ENCODE measurements at places on chromosomes 2 and 18.

DNA sequence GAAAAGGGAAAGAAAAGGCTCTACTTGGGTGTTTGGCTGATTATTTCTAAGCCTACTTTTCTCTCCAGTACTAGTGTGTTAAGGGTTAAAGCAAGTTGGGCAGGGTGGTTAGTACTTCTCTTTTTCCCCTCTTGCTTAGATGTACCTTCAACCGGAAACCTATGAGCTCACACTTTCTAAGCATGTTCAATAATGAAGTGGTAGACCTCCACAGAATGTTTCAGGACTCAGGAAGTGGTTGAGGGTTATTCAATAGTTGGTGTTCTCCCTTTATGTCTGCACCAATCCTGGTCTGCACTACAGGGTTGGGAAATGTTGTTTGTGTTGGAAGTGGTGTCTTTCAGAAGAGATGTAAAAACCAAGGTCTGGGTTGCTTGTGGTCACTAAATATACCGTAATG is 137.1 kb downstream of the ZEB2 start:
- DNase-seq: no peak

- no peak for DNase-seq
Measured at GRCh38 chr18:72419914-72420313, 124.2 kb downstream of the CBLN2 start.

DNA sequence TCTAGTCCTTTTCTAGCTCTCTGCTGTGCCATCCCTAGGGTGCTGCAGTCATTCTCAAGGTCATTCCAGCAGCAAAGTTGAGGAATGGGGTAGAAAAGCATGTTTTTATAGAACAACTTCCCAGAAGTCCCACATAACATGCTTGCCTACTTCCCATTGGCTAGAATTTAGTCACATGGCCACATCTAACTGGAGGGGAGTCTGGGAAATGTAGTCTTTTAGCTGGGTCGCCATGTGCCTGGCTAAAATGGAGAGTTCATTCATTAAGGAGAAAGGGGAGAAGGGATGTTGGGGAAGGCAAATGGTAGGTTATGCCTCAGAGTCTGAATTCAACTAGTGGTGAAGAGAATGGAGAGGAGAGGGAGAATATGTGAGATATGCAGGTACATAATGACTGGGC is 85.7 kb downstream of the SLC4A3 start:
- DNase-seq: no peak

DNA sequence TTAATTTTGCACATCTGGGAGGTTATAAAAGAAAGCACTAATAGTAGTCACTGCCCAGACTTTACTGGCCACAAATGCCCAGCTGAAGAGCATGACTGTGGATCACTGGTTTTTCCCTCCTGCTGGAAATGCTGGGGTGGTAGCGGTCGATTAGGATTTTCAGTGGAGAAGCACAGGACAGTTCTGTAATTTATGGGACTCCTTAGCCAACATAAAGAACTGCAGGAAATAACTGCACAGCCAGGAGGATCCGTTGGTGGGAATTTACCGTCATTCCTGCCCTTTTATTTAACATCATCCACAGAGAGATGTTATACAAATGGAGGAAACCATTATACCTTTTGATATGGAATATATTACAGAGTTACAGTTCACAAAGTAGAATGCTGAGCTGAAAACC is 61.5 kb downstream of the TNFRSF11A start:
- no peak for DNase-seq

DNA sequence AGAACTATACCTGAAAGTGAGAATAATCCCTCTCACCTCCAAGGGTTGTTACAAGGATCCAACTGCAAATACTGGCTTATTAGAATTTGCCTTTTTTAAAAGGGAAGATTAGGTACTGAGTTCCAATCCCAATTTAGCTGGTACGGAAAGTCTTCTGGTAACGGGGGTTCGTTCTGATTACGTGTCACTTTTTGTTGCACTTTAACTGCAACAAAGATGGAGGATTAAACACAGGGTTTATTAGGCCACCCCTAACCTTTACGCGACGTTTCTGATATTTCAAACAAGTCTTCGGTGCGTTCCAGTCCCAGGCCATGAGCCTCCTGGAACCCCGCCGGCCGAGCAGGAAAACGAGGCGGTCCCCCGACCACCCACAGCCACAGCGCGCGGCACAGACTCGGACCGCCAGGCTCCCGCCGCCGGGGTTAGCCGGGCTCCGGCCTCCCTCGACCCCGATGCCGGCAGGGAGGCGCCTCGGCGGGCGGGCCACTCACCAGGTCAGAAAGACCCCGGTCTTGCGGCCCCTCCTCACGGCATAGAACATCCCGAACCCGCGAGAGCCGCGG is 411 bp downstream of the RNASEH1 start:
- DNase-seq: no peak

DNA sequence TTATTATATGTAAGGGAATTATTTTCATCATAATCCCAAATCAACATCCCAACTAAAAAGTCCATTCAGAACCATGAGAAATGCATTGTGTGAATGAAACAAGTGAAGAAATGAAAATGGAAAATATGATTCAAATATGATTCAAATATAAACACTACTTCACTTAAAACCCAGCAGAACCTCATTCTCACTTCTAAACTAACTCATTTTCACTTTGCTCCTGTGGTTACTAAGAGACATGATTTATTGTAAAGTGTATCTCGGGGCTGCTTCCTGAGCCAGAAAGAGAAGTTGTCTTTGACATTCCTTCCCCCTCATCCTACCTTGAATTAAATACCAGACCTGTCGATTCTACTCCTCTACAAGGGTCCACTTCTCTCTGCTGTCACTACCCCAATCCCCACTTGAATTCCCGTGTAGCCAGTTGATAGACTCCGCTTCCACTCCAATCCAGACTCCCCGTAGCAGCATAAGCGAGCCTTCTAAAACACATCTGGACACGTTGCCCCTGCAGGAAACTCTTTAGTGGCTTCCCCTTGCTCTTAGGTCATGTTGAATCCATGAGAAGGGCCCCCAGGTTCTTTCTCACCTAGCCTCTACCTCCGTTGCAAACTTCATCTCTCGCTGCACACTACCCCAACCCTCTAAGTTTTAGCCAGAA is 697.0 kb upstream of the ID2 start:
- no peak for DNase-seq

GRCh38 chr2:190023860-190024259 is 38.7 kb downstream of the MSTN start:
- DNase-seq: peak; percentile 32

DNA sequence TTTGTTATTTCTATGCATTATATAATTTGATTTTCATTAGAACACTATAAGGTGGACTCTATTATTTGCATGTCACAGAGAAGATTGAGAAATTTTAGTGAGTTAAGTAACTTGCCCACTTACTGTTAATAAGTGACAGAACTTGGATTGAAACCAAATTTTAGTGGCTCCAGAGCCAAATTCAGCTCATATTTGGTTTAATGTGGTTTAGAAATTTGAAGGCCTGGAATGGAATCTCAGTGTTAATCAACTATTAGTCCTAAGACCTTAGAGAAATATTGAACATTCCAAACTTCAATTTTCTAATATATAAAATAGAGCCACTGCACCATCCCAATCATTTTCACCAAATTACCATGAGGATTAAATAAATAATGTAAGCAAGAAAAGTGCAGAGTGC is 281.6 kb downstream of the ZNF385B start:
- peak; percentile 4 for DNase-seq

DNA sequence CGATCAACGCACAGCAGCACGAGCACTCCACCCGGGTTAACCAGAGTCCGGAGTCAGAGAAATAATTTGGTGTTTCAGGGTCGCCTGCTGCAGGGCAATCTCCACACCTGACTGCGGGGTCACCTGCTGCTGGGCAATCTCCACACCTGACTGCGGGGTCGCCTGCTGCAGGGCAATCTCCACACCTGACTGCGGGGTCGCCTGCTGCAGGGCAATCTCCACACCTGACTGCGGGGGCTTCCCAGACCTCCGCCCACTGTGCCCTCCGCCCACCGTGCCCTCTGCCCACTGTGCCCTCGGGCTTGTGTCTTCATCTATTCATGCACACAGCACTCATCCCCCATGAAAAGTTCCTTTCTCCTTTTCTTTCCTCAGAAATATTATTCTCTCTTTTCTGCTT is 500.2 kb upstream of the SALL3 start:
- DNase-seq: no peak

DNA sequence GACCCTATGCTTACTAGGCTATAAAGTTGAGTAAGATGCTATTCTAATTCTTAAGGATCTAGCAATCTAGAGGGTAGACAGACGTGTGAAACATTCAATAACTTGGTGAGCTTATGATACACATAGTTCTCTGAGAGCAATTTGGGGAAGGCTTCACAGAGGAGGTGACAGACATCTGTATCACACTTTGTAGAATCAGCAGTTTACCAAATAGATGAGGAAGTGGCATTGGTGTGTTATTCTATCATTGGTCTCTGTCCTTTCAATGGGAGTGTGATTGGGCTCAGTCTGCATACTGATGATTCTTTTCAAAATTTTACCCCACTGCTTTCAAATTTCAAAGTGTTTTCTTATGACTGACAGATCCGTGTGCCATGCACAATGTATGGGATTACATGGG is 47.0 kb upstream of the TMEM178A start:
- DNase-seq: no peak

- DNase-seq: no peak
Measured at GRCh38 chr2:32627441-32627813, 423 bp upstream of the TTC27 start.

- no peak for DNase-seq
Measured at GRCh38 chr2:166773308-166773949, 114.9 kb upstream of the XIRP2 start.

GRCh38 chr18:59612381-59612780 is 84.8 kb downstream of the CCBE1 start:
- no peak for DNase-seq

Measured in NCI-H1105 treated with DMSO at 0.1 percent for 48 hours (cell line).